Islet precursor cell (in vitro differentiated cells): ENCODE measurements at places on chromosomes 4 and X.

DNA sequence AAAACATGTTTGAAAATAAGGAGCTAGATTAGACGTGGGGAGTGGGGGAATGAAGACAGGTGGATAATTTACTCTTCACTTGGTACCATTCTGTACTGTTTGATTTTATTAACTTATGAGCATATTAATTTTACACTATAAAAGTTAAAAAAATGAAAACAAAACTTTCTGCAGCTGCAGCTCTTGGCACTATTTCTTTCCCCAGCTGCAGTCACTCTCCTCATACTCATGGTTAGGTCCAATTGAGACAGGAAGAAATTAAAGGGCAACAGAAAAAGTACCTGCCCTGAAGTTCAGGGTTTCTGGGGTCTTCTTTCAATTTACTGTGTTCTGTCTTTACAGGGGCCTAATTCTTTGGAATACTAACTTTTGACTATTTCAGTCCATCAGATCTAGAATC is 15.4 kb downstream of the MAD2L1 start:
- no peak for DNase-seq

- no peak for DNase-seq
Observed at GRCh38 chr4:948936-949300, 16.7 kb downstream of the TMEM175 start.

- DNase-seq, result no peak
Observed at GRCh38 chr4:34009951-34010350, 2234.4 kb downstream of the ARAP2 start.

DNA sequence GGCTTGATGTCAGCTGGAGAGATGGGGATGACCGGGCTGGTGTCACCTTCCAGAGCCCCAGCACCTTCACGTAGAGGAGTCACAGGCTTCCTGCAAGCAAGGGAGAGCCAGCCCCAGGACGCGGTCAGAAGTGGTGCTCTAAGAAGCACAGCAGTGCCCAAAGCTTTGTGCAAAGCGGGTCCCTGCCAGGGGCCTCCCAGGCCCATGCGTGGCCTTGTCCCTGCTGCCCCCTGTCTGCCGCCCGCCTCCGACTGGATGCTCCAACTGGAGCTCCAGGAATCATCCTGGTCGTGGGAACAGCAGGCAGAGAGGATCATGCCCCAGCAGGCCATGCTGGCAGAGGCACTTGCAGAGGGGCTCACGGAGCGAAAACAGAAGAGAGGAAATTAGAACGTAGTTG is 40.1 kb upstream of the LRPAP1 start:
- no peak for DNase-seq
